Fibroblast of upper back skin (primary cell): ENCODE measurements at places on chromosomes 3 and 15.

DNA sequence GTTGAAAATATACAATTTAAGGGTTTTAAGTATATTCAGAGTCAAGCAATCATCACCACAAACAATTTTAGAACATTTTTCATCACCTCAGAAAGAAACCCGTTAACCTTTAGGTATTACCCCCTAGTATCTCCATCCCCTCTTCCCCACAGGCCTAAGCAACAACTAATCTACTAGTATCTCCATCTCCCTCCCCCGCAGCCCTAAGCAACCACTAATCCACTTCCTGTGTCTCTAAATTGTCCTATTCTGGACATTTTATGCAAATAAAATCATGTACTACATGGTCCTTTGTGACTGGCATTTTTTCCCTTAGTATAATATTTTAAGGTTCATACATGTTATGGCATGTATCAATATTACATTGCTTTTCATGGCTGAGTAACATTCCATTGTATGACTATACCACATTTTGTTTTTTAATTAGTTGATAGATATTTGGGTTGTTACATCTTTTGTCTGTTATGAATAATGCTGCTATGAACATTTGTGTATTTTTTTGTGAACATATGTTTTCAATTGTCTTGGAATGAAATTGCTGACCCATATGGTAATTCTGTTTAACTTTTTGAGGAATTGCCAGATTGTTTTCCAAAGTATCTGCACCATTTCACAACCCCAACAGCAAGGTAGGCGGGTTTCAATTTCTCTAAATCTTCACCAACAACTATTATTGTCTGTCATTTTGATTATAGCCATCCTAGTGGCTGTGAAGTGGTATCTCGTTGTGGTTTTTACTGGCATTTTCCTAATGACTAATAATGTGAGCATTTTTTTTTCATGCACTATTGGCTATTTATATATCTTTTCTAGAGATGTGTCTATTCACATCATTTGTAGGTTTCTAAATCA, 215.6 kb upstream of the CD96 start:
- peak; percentile 94 for DNase-seq

DNA sequence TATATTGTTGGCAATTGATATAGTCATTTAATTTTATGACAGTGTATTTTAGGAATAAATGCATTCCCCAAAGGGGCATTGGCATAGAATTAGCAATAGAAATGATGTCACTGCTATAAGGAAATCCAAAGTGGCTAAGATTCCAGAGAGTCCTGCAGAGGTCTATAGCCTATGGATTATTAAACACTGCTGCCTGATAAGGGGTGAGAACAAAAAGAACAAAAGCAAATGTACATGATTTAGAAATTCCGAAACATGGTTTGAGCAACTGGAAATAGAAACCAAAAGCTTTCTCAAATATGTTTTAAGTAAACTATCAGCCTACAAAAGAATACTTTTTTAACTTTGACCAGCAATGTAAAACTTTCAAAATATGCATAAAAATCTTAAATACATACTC, 280.1 kb upstream of the RASGRP1 start:
- peak; percentile 58 for DNase-seq

DNA sequence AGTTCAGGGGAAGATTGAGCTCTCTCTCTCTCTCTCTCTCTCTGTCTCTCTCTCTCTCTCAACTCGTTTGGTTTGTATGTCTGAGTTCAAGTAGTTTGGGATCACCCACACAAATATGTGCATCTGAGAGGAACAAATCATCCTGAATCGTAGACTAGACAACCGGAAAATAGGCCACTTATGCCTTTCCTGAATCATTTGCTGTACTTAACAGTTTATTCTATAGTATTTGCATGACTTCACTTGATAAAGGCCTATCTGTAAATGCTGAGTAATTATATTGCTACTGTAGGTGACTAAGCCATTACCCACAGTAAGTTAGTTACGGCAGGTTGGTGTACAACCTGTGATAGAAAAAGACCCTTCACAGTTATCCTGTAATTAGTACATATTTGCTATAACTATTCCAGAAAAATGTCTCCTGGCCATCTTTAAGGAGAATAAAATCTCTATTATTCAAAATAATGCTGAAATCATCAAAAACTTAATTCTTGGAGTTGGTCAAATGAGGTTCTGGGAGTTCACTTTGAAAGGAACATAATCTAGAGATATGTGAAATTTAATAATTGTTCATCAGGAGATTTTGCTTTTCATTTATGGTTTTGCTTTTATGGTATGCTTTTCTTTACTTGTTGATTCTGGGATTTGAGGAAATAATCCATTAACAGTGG, 31.1 kb downstream of the OXSM start:
- no peak for DNase-seq

- DNase-seq: no peak
These were observed 34.0 kb upstream of the GK5 start for GRCh38 chr3:142259359-142259758.

DNA sequence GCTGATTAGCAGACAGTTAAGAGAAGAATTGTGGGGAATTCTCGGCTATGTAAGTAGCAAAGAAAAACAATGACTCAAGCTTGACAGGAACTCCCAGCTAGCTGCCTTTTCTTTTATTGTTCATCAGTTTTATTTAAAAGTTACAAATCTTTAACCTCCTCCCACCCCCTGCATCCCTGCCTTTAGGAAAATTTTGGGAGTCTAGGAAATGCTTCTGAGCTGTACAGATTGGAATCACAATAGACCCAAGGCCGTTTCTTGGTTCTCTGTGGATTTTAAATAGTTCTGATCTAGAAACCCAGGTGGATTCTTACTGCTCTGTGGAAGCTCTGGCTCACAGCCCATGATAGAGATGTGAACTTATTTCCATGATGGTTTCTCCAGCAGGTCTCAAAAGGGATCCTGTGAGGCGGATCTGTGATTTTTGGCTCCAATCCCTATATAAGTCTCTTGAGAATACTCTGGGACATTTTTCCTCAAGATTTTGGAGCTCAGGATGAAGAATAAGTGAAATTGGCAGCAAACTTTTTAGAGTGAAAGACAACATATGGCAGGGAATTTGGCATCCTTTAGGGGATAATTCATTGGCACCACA, 312.3 kb downstream of the EPHA3 start:
- DNase-seq: peak; percentile 68

GRCh38 chr3:18807593-18807992, 340.7 kb upstream of the KCNH8 start:
- no peak for DNase-seq

DNA sequence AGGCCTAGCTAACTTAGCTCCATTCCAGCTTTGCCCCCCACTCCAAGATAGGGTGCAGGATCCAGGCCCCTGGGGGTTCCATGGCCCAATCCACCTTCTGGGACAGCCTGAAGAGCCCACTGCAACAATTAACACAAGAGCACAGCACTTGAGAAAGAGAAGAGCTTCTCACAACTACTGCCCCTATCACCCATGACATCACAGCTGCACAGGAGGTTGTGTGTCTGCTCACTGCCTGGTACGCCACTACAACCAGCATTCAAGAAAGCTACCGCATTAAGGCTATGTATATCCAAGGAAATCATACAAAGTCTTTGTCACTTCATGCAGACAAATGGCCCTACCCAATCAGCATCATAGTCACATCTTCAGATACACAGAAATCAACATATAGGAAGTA, 62.0 kb downstream of the MYO5A start:
- no peak for DNase-seq

- peak; percentile 63 for DNase-seq
These were observed 36.7 kb downstream of the FLNB start for GRCh38 chr3:58044691-58045483.

DNA sequence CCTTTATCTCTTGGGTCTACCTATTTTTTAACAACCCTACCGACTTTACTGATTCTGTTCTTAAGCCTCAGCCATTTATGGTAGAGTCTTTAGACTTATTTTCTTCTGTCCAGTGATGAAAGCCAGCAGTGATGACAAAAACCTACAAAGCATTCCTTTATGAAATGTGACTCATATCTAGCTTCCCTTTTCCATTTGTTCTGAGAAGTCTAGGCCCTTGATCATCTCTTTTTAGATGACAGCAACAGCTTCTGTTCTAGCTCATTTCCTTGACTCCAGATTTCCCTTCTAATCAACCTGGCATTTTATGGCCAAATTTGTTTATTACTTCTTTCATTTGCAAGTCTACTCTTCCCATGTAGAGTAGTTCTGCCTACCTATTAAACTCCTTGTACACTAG, 36.1 kb downstream of the CFAP44 start:
- peak; percentile 56 for DNase-seq

- no peak for DNase-seq
These were observed 86.7 kb upstream of the OXTR start for GRCh38 chr3:8856071-8856470.

DNA sequence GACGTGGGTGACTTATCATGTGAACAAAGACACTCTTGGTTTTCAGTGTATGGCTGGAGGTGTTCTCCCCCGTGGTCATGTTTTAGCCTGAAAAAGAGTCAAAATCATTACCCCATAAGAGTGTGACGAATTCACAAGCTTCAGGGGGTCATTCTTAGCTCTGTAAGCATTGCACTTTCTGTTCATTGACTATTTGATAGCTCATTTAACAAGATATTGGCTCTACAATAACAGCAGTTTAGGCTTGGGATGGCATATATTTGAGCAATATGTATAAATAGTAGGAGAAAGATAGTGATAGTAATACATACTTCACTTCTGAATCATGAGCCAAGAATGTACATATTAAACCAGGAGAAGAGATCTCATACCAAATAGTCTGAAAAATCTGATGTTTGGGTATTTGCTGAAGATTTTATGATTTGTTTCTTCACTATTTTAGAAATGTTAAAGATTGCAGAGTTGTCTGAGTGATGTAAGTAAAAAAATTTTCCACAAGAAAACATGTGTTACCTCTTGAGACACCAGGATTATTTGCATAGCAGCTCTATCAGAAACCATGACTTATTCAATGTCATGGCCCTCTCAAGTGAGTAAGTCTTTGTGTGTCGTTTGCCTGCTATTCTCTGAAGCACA, 996.0 kb downstream of the OTOL1 start:
- DNase-seq: peak; percentile 93

DNA sequence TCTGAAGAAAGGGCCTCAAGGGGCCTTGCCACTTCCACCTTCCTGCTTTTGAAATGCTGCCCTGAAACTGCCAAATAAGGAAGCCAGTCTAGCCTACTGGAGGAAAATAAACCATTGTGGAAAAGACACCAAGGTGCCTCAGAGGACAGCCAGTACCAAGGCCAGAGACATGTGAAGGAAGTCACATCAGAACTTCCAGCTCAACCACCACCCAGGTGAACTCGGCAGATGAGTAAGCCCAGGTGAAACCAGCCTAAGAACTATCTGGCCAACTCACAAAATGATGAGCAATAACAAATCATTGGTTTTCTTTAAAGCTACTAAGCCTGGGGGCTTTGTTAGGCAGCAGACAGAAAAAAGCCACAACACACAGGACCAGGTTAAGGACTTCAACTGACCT, 103.0 kb downstream of the MAGI1 start:
- DNase-seq: no peak

GRCh38 chr15:47937834-47938233, 183.0 kb upstream of the SLC24A5 start:
- no peak for DNase-seq

DNA sequence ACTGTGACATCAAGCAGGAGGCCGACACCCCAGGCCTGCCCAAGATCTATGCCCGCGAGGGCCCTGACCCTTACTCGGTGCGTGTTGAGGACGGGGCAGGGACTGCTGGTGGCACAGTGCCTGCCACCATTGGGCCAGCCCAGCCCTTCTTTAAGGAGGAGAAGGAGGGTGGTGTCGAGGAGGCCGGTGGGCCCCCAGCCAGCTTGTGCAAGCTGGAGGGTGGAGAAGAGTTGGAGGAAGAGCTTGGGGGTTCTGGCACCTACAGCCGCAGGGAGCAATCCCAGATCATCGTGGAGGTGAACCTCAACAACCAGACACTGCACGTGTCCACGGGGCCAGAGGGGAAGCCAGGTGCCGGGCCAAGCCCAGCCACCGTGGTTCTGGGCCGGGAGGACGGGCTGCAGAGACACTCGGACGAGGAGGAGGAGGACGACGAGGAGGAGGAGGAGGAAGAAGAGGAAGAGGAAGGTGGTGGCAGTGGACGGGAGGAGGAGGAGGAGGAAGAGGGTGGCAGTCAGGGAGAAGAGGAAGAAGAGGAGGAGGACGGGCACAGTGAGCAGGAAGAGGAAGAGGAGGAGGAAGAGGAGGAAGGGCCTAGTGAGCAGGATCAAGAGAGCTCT, 5.4 kb downstream of the ZBTB47 start:
- no peak for DNase-seq

DNA sequence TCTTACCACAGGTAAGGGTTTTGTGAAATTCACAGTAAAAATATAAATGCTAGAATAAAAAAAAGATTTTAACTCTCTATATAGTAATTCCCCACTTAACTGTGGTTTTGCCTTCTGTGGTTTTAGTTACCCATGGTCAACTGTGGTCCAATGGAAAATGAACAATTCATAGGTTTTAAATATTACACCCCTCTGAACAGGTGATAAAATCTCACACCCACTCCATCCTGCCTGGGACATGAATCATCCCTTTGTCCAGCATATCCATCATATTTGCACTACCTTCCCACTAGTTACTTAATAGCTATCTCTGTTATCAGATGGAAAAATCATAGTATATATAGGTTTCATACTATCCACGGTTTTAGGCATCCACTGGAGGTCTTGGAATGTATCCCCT, 49.2 kb downstream of the HDGFL3 start:
- DNase-seq: peak; percentile 29

DNA sequence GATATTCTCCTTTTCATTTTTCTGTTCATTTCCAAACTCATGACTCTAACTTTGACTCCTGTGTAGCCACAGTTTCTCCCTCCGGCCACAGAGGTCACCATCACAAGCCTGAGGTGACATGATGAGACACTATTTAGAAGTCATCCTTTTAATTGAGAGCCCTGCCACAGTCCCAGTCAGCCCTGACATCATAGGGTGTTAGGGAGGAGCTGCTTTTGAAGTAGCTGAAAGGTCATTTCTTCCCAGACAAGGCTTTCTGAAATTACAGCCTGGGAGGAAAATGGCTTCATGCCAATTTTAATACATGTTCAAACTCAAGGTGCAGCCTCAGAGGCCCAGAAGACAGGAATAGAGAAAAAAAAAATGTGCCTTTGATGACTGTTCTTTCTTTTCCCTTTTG, 532.8 kb upstream of the TGFBR2 start:
- DNase-seq: peak; percentile 4

DNA sequence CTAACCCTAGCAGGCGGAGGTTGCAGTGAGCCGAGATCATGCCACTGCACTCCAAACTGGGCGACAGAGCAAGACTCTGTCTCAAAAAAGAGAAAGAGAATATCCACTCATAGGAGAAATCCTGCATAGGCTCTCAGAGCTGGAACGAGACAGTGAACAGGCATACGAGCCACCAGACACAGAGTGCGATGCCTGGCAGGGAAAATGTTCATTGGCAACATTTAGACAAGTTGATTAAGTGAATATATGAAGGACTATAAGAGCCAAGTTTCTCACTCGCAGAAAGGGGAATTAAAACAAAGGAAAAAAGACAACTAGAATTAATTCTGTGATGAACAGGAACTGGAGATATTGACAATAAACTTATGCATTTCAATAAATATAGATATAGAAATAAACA, 27.1 kb upstream of the ARHGEF26 start:
- DNase-seq: no peak

- DNase-seq: peak; percentile 56
These were observed 122.2 kb upstream of the DCBLD2 start for GRCh38 chr3:99023590-99024192.

GRCh38 chr3:128112357-128112968, 11.1 kb downstream of the RUVBL1 start:
- DNase-seq: peak; percentile 80

GRCh38 chr15:70430069-70430468, 332.4 kb upstream of the TLE3 start:
- DNase-seq: peak; percentile 86

GRCh38 chr15:100859970-100860828, 19.4 kb upstream of the ALDH1A3 start:
- no peak for DNase-seq

GRCh38 chr3:186319945-186320344, 42.1 kb downstream of the DGKG start:
- DNase-seq: no peak
